Smooth muscle cell of trachea (primary cell): ENCODE measurements at places on chromosomes 1 and 21. TPM values are rescaled to one million over a fixed set of nuclear protein-coding genes. Genes with fewer than 3 reads are reported as not detected.

The RPE65 gene
- total RNA-seq = not detected in 2 replicates

The AJAP1 gene
- not detected in 2 replicates for total RNA-seq

The OR6K3 gene
- under 0.01 TPM in 1 of 2 replicates, not detected in the other for total RNA-seq

The MARK1 gene
- 0.17 and 0.29 TPM in 2 replicates for total RNA-seq
